ENCODE measurements at places on chromosomes 7 and 10.

DNA sequence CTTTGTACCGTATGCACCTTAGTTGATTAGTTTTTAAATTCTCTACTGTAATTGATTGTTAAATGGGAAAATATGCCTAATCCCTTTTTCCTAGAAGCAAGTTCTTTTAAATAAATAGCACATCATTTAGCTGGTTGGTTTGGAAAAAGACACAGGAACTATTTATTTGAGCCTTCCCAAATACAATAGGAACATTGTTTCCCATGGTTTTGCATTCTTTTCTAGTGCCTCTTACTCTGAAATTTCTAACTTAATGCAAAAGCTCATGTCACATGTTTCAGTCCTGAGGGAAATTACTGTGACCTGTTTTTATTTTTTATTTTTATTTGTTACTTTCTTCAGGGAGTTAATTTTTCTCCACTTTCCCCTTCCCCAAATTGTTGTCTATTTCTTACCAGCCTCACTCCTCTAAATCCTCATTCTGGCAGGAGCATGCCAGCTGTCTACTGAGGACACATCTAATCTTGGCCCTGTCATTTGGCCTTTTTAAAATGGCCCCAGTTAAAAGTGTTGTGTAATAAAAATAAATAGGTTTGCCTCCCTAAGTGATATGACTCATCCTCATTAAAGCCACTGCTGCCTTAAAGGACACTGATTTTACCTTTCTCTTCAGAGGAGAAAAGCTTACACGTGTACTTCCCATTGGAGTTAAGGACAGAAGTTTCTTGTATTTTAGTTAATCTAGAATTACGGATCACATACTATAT, 94.5 kb downstream of the PPP1R3A start:
- no peak for DNase-seq

- no peak for DNase-seq
These were observed 470.7 kb upstream of the AKR1E2 start for GRCh38 chr10:4355350-4355749.

GRCh38 chr7:110317541-110318265, 773.2 kb upstream of the LRRN3 start:
- DNase-seq: no peak

DNA sequence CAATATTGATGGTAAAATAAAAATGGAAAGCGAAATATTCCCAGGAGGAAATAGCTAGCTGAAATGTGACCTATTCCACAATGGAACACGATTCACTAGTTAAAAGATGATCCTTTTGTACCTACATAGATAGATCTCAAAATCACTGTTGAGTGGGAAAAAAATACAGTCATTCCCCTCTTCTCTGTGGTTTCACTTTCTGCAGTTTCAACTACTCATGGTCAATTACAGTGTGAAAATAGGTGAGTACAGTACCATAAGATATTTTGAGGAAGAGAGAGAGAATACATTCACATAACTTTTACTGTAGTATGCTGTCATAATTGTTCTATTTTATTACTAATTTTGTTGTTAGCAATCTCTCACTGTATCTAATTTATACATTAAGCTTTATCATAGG, 56.0 kb upstream of the COL13A1 start:
- no peak for DNase-seq

DNA sequence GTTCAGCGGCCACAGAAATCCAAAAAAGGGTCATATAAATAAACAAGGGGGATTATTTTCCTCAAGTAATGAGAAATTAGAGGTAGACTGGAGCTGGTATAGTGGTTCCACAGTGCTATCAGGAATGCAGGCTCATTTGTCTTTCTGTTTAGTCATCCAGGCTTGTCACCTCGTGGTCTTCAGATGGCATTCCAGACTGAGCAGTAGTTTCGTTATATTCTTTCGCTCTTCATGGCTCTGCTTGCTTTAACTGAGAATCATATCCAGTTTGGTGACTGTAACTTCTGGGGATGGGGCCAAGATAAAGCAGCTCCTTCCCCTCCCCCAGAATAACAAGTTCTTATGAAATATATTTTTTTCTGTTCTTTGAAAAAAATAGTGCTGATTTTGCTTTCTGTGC, 9.5 kb downstream of the ANKIB1 start:
- no peak for DNase-seq

GRCh38 chr10:122290833-122291532, 19.9 kb downstream of the BTBD16 start:
- no peak for DNase-seq

DNA sequence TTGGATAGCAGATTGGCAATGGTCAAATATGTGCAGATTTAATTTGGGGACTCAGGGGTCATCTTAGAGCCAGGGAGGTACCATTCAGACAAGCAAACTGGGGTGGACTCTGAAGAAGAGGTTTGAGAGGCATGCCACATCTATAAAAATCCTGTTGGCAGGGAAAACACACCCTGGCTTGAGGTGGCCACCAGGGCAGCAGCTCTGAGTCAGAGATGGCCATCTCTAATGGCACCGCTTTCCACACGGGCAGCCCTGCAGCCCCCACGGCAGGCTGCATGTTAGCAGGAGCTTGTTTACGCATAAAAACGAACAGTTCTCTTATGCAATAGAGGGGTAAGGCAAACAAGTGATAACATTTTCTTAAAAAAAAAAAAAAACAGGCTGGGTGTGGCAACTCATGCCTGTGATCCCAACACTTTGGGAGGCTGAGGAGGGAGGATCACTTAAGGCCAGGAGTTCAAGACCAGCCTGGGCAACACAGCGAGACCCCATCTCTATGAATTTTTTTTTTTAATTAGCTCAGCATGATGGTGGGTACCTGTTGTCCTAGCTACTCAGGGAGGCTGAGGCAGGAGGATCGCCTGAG, 14.9 kb downstream of the DLG5 start:
- no peak for DNase-seq

DNA sequence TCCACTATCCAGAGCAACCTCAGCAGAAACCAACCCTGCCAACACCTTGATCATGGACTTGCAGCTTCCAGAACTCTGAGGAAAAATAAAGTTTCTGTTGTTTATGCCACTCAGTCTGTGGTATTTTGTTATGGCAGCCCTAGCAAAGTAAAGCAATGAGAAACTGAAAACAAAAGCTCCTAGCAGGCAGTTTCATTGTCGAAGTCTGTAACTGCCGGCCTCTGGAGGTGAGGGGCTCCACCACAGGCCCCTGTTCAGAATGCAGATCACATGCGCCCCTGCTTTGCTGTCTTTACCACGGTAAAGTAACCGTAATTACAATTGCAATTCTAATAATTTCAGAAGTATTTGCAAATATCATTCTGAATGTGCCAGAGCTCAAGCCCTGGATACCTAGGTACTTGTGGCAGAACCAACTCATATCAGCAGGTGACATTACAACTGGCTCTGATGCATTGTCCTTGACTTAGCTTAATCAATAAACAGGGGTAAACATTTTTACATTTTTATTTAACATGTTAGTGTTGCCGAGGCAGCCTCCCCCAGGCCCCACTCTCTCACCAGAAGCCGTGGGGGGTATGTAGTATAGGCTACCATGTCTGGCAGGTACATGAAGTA, 193.2 kb downstream of the ELMO1 start:
- no peak for DNase-seq

DNA sequence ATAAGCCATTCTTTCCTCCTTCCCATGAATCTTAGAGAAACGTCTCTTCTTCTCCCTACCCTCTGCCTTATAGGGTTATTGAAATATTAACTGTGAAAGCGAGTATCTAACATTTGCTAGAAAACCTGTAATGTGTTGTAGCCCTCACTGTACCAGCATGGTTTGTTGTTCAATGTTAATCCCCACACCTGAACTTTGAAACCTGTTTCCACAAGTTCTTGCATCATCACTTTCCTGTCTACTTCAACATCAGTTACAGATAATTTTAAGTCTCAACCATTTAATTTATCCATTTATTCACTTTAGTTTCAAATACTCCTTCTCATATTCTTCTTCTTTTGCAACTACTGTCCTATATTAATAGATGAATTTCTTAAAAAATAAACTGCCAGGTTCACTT, 148.2 kb downstream of the ETV1 start:
- DNase-seq: no peak
